Sigmoid colon (tissue), 7 donors: ENCODE measurements at places on chromosomes 11 and 22. TPM values are rescaled to one million over a fixed set of nuclear protein-coding genes. Genes with fewer than 3 reads are reported as not detected.

GRCh38 chr22:31652911-31653684, 8.9 kb downstream of the PISD start:
- no peak overlapping the region for H3K27ac ChIP-seq
- no peaks in the 10 kb centered on the region for H3K36me3 ChIP-seq
- no peak for DNase-seq
- no peaks in the 10 kb centered on the region for H3K27me3 ChIP-seq
- no peaks in the 10 kb centered on the region for H3K4me1 ChIP-seq

GRCh38 chr11:79101656-79102055, 339.2 kb downstream of the TENM4 start:
- no peaks in the 10 kb centered on the region for H3K36me3 ChIP-seq
- no peak for DNase-seq
- H3K4me3 ChIP-seq, result no peak overlapping the region
- no peaks in the 10 kb centered on the region for H3K27me3 ChIP-seq
- H3K4me1 ChIP-seq, result peaks cover 15% of the 10 kb centered on the region
- no peak overlapping the region for H3K27ac ChIP-seq

GRCh38 chr11:100031973-100032372, 655.1 kb upstream of the ARHGAP42 start:
- no peak overlapping the region for H3K4me3 ChIP-seq
- no peaks in the 10 kb centered on the region for H3K4me1 ChIP-seq
- H3K36me3 ChIP-seq, result no peaks in the 10 kb centered on the region

- H3K4me3 ChIP-seq, result no peak overlapping the region
- H3K4me1 ChIP-seq, result no peaks in the 10 kb centered on the region
- H3K27me3 ChIP-seq, result no peaks in the 10 kb centered on the region
These were observed 2211.8 kb downstream of the LRRC4C start for GRCh38 chr11:39247570-39248137.

- no peak overlapping the region for H3K27ac ChIP-seq
- no peaks in the 10 kb centered on the region for H3K27me3 ChIP-seq
- no peak overlapping the region for H3K4me3 ChIP-seq
- H3K36me3 ChIP-seq, result no peaks in the 10 kb centered on the region
These were observed 182.8 kb downstream of the C11orf87 start for GRCh38 chr11:109604481-109605400.

DNA sequence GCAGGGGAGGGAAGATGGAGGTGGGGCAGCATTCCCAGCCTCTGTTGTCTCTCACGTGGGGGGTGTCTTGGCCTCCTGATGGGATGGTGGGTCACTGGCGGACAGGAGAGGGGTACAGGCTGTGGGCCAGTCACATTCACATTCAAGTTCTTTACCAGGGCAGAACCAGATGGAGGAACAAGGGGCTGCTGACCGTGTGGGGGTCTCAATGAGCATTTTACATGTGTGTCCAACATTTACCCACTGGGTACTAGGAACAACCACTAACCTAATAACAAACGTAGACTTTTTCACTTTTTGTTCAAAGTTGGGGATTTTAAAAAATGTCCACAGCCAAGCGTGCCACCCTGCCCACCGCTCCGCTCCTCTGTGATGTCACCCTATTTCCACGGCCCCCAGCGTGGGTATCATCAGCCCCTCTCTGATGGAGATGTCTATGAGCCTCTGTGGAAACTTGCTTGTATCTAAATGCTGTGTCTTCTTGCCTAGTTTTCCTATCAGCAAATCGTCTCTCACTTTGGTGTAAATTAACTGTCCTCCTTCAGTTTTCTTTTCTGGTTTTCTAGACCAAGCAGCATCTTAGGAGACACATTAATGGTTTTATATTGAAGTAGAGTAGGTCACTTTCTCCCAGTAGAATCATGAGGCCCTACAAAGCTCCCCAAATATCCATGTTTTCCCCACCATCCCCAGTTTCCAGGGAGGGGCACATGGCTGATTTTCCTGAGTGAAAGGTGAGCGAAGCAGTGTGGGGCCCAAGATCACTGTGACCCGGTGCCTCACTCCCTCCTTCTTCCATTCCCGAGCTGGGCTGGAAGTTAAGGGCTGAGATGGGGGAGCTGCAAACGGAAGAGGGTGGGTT, 936.7 kb downstream of the BRD1 start:
- H3K36me3 ChIP-seq, result no peaks in the 10 kb centered on the region
- H3K4me1 ChIP-seq, result no peaks in the 10 kb centered on the region
- H3K27me3 ChIP-seq, result no peaks in the 10 kb centered on the region
- no peak overlapping the region for H3K4me3 ChIP-seq
- no peak overlapping the region for H3K27ac ChIP-seq

DNA sequence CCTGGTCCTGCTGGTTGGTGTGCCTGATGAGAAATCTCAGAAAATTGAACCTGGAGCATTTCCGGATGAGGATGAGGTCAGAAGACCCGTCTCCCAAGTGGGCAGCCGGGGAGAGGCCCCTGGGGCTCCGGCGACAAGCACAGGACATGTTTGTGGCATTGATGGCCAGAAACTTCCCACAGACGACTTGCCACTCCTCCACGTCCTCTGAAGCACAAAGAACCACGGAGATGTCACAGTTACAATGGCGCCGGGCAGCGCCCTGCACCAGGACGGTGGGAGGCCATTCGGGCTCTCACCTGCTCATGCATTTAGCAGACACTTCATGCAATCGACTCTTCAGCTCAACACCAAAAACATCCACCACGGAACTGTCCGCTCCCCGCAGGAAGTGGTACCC, 46.5 kb downstream of the CERK start:
- H3K27ac ChIP-seq, result no peak overlapping the region
- DNase-seq, result no peak
- H3K4me3 ChIP-seq, result no peak overlapping the region
- H3K27me3 ChIP-seq, result no peaks in the 10 kb centered on the region

- H3K4me3 ChIP-seq, result no peak overlapping the region
- peaks cover 9% of the 10 kb centered on the region for H3K4me1 ChIP-seq
These were observed 11.4 kb upstream of the DENND5A start for GRCh38 chr11:9276571-9276970.

GRCh38 chr11:9075556-9075955, 15.8 kb downstream of the SCUBE2 start:
- no peak for DNase-seq
- H3K36me3 ChIP-seq, result no peaks in the 10 kb centered on the region
- no peak overlapping the region for H3K4me3 ChIP-seq
- H3K27ac ChIP-seq, result peak overlapping the region; percentile 74

GRCh38 chr11:130051082-130051481, 18.6 kb upstream of the APLP2 start:
- H3K36me3 ChIP-seq, result no peaks in the 10 kb centered on the region

- DNase-seq, result no peak
- no peak overlapping the region for H3K27ac ChIP-seq
- H3K27me3 ChIP-seq, result peaks cover 78% of the 10 kb centered on the region
- H3K4me1 ChIP-seq, result no peaks in the 10 kb centered on the region
These were observed 6.4 kb downstream of the ELFN2 start for GRCh38 chr22:37420686-37421467.

DNA sequence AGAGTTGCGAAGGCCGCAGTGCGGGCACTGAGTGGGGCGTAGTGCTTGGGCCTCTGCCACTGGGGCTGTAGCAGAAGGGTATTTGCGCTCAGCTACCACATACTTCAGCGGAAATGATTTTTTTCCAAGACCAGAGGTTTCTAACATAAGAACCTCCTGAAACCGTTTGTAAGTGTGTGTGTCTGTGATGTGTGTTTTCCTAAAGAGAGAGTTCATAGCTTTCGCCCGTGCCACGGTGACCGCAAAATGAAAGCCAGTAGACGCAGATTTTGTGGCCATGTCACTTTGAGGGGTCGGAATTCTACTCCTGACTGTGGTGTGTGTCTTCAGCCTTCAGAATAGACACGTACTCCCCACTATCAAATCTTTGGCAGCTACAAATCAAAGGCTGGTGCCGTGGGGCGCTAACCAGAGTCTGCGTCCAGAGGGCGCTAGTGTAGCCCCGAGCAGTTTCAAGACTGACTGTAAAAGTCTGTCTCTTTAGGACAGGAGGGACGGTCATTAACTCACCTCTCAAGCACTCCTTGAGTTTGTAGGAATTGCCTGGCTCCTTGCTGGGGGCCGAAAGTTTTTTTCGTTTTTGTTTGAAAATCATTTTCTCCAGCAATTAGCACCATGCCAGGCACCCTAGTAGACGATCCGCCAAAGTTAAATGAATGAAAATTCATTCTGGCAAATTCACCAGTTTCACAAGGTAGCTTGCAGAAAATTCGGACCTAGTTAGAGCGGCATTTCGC, 2.5 kb upstream of the CALCA start:
- no peak overlapping the region for H3K4me3 ChIP-seq
- H3K27ac ChIP-seq, result no peak overlapping the region
- DNase-seq, result no peak
- H3K27me3 ChIP-seq, result peaks cover 65% of the 10 kb centered on the region
- peaks cover 32% of the 10 kb centered on the region for H3K4me1 ChIP-seq

DNA sequence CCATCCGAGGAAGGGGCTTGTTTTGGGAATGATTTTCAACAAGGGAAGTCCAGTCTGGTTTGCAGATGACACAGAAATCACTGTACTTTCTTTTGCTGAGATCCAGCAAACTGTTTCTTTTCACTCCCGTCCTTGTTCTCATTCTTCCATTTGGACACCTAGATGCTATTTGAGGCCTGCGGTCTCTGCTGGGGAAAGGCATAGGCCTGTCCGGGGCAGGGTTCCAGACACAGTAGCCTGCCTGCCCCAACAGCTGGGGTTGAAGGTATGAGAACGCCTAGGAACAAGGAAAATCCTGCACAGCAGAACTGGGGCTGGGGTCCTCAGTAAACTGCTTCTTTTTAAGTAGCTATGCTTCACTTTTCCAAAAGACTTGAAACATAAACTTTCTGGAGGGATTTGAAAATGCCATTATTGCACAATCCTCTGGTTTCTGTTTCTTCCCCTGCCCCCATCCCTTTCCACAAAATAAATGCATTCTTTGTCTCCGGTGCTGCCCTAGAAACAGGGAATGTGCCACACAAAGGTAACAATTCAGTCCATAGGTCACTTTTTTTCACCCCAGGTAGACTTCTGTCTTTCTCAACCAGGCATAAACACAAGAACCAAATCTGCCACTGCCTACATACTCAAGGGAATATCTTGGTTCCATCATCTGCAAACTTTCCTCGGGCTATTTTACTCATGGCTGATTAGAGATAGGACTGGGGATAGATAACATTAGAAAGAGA, 174.8 kb upstream of the MTMR2 start:
- H3K4me3 ChIP-seq, result no peak overlapping the region
- no peaks in the 10 kb centered on the region for H3K36me3 ChIP-seq
- H3K27ac ChIP-seq, result no peak overlapping the region
- DNase-seq, result no peak
- peaks cover 13% of the 10 kb centered on the region for H3K4me1 ChIP-seq

DNA sequence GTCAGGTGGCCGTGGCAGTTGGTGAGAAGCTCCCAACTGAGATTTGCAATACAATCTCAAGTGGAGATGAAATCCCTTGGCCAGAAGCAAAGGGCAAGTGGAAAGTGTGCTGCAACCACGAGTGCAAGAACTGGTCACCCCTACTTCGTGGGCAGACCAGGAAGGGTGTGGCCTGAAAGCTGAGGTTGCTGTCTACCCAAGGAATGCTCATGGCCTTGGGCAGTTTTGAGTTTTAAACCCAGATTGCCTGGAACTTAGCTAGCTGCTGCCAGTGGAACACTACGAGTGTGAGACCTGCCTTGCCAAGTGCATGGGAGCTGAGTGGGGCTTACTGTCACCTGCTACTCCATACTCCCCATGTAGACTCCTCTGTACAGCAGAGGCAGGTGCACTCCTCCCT, 113.3 kb upstream of the FAT3 start:
- no peak overlapping the region for H3K27ac ChIP-seq
- DNase-seq, result no peak
- no peaks in the 10 kb centered on the region for H3K4me1 ChIP-seq
- no peaks in the 10 kb centered on the region for H3K36me3 ChIP-seq
- no peak overlapping the region for H3K4me3 ChIP-seq

- H3K4me3 ChIP-seq, result no peak overlapping the region
- no peaks in the 10 kb centered on the region for H3K27me3 ChIP-seq
- H3K36me3 ChIP-seq, result no peaks in the 10 kb centered on the region
- H3K27ac ChIP-seq, result no peak overlapping the region
- no peaks in the 10 kb centered on the region for H3K4me1 ChIP-seq
- no peak for DNase-seq
These were observed 68.6 kb downstream of the SWAP70 start for GRCh38 chr11:9732453-9732852.

DNA sequence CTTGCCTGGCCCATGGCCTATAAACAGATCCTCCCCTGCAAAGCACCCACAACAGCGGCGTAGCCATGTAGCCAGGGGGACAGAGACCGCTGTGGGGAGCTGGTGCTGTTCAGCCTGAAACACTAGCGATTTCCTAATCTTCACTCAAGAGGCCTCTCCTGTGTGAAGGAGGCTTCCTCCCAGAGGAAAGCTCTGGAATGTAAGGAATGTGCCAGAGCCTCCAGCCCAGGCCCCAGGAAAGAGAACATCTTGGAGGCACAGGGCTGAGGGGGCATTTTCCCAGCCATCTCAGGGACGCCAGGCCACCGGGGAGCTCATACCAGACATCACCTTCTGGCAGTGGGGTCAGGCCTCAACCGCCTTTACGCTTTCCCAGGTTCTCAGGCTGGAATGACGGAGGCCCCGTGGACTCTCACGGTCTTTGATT, 24.0 kb downstream of the MIAT start:
- no peaks in the 10 kb centered on the region for H3K4me1 ChIP-seq
- no peak overlapping the region for H3K27ac ChIP-seq
- H3K4me3 ChIP-seq, result no peak overlapping the region
- DNase-seq, result no peak

- H3K36me3 ChIP-seq, result peaks cover 4% of the 10 kb centered on the region
- no peak overlapping the region for H3K27ac ChIP-seq
- no peak overlapping the region for H3K4me3 ChIP-seq
These were observed 27.3 kb downstream of the MARK2 start for GRCh38 chr11:63866211-63866610.

Gene C1QTNF4
- total RNA-seq, result 6.1 TPM

Gene SSTR3
- total RNA-seq, result 0.36 TPM

Gene TOMT
- total RNA-seq, result not detected

Gene SYT12
- total RNA-seq, result not detected
